ENCODE measurements at places on chromosomes 5 and 9. TPM values are rescaled to one million over a fixed set of nuclear protein-coding genes. Genes with fewer than 3 reads are reported as not detected.

DNA sequence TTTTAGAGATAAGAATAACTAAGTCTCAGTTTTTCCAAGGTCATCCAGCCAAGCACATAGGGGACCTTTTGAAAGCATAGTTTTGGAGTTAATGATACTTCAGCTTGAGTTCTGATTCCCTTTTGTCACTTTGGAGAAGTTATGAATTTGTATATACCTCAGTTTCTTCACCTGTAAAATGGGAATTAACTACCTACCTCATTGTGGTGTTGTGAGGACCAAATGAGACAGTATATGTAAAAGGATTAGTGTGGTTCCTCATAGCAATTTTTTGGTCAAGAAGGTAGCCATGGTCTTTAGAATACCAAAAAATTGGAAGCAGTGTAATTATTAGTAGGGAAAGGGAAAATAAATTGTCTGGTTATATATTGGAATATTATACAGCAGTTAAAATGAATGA, 97.6 kb upstream of the DHFR start:
- no peak for DNase-seq

DNA sequence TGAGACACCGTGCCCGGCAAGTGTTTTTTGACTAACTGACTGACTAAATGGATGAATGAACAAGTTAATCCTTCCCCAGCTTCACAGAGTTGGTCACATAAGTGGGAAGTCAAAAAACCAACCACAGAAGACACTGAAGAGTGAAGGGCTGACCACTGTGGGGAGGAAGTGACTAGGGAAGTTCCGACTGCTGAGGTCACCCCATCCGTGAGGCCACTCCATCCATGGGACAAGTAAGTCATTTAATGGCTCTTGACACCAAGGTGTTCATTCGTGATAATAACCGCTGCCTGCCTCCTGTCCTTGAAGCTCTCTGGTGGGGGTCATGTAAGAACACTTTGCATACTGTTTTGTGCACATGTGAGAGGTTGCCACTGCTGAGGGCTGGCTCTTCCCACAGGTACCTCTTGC, 22.2 kb upstream of the CXCL14 start:
- DNase-seq: no peak

Gene ZNG1C
- total RNA-seq: 51.1 TPM

- no peak for DNase-seq
Observed at GRCh38 chr9:5510360-5510931, at the start of gene PDCD1LG2. TSS of gene PDCD1LG2 (plus strand) at chr9:5510531. CDS start at chr9:5522547, 12,016 bp downstream.

Gene WHRN
- 2.2 TPM for total RNA-seq

DNA sequence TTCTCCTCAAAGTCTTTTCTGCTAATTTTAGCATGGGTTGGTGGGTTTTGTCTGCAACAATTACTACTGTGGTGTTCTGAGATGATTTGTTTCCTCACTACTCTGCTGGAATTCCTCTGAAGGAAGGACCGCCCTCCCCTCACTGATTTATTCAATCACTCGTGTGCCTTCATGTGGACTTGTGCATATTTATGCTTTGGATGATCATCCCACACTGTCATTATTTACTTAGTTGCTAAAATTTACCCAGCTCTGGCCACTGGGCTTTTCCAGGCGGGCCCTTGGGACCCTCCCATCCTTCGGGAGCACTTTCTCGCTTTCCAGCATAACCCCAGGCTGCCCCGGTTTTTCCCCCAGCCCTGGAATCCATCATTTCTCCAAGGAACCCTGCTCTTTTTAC, 41.7 kb upstream of the NKD2 start:
- no peak for DNase-seq

Gene MAP1B
- 0.25 TPM for total RNA-seq

DNA sequence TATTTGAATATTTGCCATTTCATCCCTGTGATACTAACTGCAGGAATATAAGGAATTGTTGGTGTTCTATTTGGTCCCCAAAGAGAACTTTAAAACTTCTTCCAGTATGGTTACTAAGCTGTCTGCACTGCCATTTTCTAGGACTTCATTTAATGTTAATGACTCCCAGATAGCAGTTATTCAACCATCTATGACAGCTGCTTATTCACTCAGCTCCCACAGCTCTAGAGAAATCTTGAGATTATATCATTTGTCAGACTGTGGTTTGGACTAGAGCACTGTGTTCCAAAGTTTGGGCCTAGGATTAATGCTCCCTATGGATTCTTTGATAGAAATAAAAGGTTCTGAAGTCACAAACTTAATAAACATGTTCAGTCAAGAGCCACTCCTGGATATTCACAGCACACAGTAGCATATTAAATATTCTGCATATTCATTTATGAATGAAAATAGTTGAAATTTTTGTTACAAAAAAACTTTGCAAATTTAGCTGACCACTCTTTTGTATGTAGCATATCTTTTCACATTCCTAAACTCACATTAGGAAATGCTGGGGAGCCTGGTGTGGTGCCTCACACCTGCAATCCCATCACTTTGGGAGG, 173.7 kb downstream of the NFIB start:
- DNase-seq: no peak

GRCh38 chr5:156121234-156121633, 205.7 kb upstream of the SGCD start:
- no peak for DNase-seq

Gene PCSK1
- total RNA-seq: not detected
